Inflammatory macrophage (primary cell): ENCODE measurements at places on chromosomes 6 and 20.

GRCh38 chr6:170062209-170062914, 228.5 kb downstream of the DLL1 start:
- no peak for DNase-seq

DNA sequence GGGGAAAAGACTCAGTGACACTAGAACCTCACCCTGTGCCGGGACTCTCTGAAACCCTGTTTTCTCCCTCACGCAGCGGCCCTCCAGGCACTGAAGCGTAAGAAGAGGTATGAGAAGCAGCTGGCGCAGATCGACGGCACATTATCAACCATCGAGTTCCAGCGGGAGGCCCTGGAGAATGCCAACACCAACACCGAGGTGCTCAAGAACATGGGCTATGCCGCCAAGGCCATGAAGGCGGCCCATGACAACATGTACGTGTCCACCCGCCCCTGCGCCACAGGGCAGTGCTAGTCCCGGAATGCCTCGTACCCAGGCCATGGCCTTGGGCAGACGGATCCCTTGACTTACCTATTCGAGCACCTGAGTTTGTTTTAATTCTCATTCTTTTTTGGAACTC, 37.2 kb downstream of the CHMP4B start:
- no peak for DNase-seq

GRCh38 chr6:13139119-13139518, 189.2 kb downstream of the TBC1D7 start:
- no peak for DNase-seq

- no peak for DNase-seq
These were observed 97.0 kb downstream of the TSHZ2 start for GRCh38 chr20:53069132-53069531.
